ENCODE measurements at places on chromosomes 1 and 21.
A peak's percentile ranks its signal among the peaks of the same experiment; 100 is the strongest.

GRCh38 chr21:46503922-46504550 lies 45.3 kb downstream of the DIP2A start:
- DNase-seq = no peak

DNA sequence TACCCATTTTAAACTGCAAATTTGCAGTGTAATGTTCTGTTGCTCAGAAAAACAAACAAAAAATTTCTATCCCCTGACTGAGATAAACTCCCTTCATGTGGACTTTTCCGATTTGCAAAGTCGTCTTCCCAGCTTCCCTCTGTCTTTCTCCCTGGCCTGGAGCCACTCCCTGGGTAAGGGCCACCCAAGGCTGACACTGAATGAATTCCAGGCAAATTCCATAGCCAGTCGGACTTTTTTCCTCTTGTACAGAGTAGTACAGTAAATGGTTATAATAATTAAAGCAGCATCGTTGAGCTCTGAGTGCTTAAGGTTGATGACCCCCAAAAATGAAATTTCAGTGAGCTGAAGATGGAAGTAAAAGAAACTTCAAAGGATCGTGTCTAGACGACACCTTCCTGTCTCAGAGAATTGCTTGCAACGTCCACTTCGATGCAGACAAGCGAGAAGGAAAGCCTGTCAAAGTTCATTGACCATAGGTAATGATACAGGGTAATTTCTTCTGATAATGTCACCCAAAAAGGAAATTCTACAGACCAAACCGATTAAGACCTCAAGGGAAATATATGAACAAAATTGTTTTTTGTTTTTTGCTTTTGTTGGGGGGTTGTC lies 33.6 kb upstream of the LHX8 start:
- DNase-seq = no peak

DNA sequence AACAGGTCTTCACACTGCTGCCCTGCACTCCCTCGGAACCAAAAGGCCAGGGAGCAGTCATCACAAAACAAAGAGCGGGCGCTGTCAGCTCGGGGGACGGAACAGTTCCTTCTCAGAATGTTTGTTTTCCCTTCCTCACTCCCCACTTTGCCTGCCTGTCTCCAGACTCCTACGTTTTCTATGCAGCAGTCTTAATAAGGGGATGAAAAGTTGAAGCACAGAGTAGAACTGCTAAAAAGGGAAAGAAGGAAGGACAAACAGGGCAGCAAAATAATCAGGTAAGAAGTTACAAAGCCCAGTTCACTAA lies 738 bp upstream of the GPR161 start:
- no peak for DNase-seq

DNA sequence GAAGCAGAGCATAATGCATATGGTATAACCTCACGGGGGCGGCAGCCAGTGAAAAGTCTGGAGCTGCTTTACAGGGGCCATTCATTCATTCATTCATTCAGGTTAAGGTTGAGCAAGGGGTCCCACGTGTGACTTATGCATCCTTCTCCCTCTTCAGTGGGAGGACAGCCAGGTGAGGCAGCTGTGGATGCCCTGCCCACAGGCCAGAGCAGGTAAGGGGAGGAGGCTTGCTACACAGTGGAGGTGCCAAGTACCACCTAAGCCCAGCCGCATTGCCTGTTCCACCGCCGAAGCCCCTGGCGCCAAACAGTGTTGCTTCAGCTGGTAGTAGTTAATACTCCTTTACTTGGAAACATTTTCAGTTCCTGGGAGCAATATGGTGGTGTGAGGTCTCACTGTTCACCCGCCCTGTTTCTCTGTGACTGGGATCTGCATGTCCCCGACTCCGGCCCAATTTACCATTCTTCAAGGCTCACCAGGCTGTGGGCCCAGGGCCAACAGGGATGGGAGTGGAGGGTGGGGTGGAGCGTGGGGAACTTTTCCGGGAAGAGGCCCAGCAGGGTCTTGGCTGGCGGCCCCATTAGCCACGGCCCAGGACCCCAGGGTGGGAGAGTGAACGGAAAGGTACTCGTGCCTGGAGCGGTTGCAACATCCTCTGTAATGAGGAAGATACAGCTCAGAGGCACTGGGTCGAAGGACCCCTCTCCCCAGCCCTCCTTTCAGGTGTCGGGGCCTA lies 722 bp upstream of the PODN start:
- no peak for DNase-seq

DNA sequence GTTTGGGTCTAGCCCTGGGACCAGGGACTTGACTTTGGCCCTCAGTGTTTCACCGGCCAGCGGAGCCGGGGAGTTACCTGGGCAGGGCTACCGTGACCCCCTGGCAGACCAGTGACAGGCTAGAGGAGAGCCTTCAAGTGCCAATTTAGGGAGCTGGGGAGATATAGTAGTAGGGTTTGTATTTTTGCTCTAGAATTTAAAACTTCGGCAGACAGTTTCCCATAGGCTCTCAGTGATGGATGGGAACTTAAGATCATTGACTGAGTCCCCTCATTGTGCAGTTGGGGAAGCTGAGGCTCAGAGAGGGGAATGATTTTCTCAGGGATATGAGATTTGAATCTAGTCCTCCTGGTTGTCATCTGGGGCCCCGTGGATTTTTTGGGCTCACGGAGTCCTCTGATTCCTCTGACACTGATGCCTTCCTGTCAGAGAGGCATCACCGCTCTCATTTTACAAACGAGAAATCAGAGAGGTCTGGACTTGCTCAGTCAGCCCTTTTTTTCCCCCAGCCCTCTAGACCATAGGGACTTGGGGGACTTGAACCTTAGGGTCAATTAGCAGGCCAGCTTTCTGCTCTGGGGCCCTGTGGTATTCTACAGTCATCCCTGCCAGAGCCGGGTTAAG lies 58.3 kb upstream of the ACOT11 start:
- no peak for DNase-seq

DNA sequence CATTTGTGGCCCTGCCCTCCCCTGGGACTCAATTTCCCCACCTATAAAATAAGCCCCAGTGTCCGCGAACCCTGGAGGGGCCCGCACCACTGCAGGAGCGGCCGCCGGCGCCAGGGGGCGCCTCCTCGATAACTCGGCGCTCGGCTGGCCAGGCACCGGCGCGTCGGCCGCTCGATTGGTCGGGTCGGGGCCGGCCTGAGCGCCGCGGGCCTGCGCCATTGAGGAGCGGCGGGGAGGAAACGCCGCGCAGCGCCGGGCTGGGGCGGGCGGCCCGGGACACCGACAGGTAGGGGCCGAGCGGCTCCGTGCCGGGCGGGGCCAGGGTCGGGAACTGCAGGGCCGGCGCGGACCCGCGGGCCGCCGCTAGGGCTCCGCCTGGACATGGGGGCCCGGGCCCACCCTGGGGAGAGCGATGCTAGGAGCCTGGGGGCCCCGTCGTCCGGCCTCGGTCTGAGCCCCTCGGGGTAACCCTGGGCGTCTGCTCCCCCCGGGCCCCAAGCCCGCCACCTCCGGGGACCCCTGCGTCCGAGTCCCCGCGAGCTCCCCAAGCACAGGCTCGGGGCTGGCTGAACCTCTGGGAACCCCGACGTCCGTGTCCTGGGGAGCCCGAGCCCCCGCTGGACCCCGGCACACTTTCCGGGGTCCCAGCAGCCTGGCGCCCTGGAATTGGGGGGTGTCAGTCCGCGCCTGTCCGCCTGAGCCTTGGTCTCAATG lies at the start of gene VPS13D:
Gene VPS13D, plus strand, starts transcription at position 196 of the 714 bp plus-strand sequence. CDS start 4,237 bp downstream, outside the sequence.
- DNase-seq = peak; percentile 92

Data from activated naive CD8-positive, alpha-beta T cell treated with anti-CD3 and anti-CD28 coated beads, Interleukin-2, amount 50 U/mL, for 24 hours (primary cell).